AG04450 (cell line): ENCODE measurements at places on chromosomes 2 and 18.

- no peak for DNase-seq
These were observed 218.9 kb upstream of the NCKAP5 start for GRCh38 chr2:133787207-133787606.

- no peak for DNase-seq
These were observed 49.6 kb downstream of the PAX8 start for GRCh38 chr2:113228991-113229716.

DNA sequence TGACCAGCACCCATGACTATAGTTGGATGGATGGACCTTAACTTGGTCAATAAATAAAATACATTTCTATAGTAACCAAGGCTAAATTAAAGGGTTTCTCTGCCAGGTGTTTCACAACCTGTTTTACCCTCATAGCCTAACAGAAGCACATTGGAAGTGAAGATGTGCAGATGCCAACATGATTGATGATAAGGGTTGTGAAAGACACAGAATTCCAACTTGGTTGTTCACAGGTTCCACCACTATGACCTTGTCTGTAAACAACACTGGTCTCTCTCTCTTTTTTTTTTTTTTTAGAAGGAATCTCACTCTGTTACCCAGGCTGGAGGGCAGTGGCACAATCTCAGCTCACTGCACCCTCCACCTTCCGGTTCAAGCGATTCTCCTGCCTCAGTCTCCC lies 37.5 kb upstream of the PTH2R start:
- DNase-seq = no peak

DNA sequence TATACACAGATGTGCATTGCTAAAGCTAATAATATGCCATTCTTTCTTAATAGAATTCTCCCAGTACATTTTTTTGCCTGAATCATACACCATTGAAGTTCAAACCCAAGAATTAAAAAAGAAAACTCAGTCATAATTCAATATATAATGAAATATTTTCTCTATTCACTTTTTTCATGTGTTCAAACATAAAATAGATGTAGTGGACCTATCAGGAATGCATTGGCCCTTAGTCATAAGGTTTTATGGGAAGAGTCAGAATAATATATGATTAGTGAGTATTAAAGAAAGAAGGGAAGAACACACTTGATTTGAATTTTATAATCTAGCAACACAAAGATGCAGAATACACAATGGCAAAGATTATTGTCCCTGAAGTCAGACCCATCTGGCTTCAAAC lies 297.0 kb upstream of the COL3A1 start:
- no peak for DNase-seq

- no peak for DNase-seq
These were observed 625 bp upstream of the NBAS start for GRCh38 chr2:15561574-15562344.

GRCh38 chr18:9855681-9856080 lies 30.1 kb upstream of the TXNDC2 start:
- DNase-seq = no peak

DNA sequence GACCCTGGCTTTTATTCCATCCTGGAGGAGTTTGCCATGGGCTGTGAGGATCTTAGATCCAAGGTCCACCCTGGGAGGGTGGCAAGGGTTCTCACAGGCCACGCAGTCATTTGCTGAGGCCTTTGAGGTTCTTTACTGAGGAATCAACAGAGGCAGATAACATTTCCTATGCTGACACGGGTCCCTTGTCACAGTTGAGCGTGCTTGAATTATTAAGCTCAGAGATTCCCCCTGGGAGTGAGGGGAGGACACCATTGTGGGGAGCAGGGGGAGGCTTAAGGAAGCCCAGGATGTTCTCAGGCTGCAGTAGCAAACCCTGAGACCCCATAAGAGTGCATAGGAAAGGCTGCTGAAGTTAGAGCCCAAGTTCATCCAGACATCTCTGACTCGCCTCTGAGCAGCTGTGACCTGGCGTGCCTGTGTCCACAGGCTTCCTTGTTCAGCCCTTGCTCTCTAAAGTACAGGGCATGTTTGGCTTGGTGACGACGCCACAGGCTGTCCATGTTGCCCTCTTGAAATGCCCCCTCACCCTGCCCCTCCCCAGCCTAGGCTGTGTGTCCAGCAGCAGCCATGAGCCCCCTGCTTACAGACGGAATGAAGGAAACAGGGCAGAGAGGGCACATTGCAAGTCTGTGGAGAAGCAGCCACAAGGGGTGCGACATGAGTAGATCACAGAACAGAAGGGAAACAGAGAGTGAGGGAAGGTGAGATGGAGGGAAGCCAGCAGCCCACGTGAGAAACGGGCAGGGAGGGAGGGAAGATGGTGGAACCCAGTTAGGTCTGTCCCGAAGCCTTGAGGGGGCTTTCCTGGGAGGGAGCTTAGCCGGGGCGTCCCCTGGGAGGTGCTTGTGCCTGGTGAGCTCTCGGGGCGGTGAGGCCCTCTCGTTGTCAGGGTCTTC lies 34.0 kb downstream of the NAPG start:
- no peak for DNase-seq
